ENCODE measurements at places on chromosomes 16 and 17. TPM values are rescaled to one million over a fixed set of nuclear protein-coding genes. Genes with fewer than 3 reads are reported as not detected.

- DNase-seq: peak; percentile 23
These were observed 26.8 kb downstream of the GP2 start for GRCh38 chr16:20300312-20301097.

GRCh38 chr16:78838276-78838675 lies 738.8 kb downstream of the WWOX start:
- DNase-seq: peak; percentile 24

- no peak for DNase-seq
These were observed 6.1 kb downstream of the ACADVL start for GRCh38 chr17:7225711-7226331.

- peak; percentile 55 for DNase-seq
These were observed 258.6 kb downstream of the SNX29 start for GRCh38 chr16:12235110-12235509.

DNA sequence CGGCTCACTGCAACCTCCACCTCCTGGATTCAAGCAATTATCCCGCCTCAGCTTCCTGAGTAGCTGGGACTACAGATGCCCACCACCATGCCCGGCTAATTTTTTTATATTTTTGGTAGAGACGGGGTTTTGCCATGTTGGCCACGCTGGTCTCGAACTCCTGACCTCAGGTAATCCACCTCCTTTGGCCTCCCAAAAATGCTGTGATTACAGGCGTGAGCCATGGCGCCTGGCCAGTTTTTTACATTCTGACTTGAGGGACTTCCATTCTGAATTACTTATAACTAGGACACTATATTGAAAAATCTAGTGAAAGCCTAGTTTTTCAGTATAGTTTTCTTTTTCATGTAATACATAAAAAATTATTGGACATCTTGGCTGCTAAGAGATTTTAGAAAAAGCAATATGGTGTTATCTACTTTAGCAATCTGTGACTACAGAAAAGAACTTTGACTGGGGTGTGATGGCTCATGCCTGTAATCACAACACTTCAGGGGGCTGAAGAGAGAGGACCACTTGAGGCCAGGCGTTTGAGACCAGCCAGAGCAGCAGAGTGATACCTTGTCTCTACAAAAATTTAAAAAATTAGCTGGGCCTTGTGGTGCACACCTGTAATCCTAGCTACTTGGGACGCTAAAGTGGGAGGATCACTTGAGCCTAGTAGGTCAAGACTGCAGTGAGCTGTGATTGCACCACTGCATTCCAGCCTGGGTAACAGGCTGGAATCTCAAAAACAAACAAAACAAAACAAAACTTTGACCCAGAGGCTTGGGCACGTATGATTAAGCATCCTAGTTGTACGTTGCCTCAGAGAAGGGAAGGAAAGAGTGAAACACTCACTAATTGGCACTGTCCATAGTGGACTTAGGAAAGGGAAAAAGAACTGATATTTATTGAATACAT lies 26.8 kb upstream of the GOSR1 start:
- no peak for DNase-seq

DNA sequence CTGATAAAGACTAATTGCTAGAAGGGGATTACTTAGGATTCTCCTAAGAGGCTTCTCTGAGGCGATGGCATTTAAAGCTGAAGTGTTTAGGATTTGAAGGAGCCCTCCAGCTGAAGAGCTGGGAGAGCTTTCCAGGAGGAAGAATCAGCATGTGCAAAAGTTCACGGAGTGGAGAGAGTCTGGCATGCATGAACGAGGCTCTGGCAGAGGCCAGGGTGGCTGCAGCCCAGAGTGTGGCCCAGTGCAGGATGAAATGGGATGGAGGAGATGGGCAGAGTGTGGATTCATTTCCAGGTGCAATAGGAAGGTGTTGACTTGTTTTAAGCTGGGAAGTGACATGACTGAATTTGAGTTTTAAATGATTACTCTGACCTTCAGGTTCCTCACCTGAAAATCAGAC lies 249.0 kb upstream of the CCL2 start:
- DNase-seq: no peak

- no peak for DNase-seq
These were observed 36.1 kb upstream of the ATP2C2 start for GRCh38 chr16:84331998-84332780.

Gene FSCN2
- 0.80 TPM for total RNA-seq

Gene TBC1D26
- total RNA-seq: 0.61 TPM
